Thyroid gland (tissue), 4 donors: ENCODE measurements at places on chromosomes 6 and 20. TPM values are rescaled to one million over a fixed set of nuclear protein-coding genes. Genes with fewer than 3 reads are reported as not detected.

DNA sequence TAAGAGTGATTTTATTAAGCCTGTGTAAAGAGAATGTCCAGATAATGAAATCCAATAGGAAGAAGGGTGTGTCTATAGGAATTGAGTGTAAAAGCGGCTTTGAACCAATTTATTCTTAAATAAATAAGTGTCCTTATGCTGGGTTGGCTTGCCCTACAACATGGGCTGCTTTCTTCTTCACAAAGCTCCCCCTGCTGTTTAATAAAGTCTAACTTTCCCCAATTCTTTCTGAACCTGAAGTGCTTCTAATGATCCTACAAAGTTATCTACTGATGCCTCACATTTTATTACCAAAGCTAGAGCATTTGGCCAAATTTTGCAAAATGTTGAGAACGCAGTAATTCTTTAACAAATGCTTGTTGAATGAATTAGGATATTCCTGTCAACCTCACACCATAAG lies 36.3 kb upstream of the SIRT5 start:
- DNase-seq, result no peak

- no peak for DNase-seq
These were observed 146.2 kb upstream of the SMLR1 start for GRCh38 chr6:130681028-130681427.

DNA sequence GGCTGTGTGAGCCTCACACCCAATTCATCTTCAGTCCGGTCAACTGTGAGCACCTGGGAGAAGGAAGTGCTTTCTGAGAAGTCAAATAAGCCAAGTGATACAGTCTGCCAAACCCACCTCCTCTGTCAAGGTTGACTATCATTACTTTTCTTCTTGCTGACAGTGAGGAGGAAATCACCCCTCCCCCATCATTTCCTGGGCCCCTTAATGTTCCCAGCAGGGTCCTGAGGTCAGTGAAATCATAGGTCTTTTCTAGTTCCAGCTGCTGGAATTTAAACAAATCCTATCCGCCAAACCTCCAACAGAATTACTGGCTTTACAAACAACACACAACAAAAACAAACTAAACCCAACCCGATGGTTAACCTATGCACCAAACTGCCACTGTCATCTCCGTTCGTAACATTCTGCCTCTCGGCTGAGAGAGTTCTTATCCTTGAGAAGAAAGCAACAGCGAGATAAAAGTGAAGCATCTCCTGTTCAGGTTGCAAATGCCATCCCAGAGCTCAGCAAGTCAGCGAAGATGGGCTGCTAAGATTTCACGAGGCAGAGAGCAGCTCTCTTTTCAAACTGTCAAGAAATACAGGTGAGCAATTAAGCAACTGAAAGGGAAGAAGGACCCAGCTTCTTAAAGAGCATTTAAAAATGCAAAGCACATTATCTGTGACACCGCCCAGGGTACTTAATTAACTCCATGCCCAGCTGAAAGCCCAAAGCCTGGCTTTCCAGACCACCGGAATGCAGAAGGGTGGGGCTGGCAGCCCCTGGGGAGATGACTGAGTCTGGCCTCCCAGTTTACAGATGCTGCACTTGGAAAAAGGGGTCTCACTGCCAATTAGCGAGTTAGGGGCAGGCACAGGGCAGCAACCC lies 24.7 kb downstream of the GFOD1 start:
- DNase-seq, result no peak

DNA sequence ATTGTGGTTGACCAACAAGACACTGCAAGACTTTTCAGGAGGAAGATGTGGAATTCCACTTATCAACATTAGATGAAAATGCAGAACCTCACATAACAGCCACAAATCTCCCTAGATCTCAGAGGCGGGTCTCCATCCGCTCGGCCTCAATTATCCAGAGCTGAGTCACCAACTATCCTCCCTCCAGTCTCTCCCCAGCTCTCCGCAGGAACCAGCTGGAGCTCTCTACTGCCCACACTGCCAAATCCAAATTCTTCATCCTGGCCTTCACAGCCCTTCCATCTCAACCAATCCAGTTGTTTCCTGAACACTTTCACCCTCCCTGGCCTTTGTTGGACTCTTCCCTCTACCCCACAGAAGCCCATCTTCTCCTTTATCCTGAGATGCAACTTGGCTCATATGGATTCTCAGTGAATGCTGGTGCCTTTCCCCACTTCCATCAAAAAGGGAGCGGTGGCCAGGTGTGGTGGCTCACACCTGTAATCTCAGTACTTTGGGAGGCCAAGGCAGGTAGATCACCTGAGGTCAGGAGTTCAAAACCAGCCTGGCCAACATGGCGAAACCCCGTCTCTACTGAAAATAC lies 3.5 kb upstream of the TGIF2 start:
- DNase-seq, result no peak

DNA sequence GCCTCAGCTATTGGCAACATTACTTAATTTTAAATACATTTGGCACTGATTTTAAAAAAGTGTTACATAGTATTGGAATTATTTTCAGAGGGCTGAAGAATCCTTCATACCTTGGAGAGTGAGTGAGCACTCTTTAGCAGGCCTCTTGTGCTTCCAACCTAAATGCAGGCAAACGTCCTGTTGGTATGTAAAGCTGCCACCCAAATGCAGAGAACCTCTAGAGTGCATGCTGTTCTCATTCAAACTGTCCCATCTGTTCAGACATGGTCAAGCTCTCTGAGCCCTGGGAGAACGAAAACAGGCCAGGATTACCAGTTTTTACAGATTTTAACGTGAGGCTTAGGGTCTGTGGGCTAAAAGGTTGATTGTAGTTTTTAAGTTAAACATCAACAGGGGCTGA lies 378.0 kb upstream of the FLRT3 start:
- no peak for DNase-seq

GRCh38 chr6:85641897-85642773 lies 551 bp downstream of the SYNCRIP start:
- DNase-seq, result peak; percentile 41

GRCh38 chr6:26202811-26203583 lies 115.8 kb downstream of the HFE start:
- DNase-seq, result no peak

- DNase-seq, result peak; percentile 99
These were observed 199.3 kb upstream of the SGK1 start for GRCh38 chr6:134517145-134517658.

DNA sequence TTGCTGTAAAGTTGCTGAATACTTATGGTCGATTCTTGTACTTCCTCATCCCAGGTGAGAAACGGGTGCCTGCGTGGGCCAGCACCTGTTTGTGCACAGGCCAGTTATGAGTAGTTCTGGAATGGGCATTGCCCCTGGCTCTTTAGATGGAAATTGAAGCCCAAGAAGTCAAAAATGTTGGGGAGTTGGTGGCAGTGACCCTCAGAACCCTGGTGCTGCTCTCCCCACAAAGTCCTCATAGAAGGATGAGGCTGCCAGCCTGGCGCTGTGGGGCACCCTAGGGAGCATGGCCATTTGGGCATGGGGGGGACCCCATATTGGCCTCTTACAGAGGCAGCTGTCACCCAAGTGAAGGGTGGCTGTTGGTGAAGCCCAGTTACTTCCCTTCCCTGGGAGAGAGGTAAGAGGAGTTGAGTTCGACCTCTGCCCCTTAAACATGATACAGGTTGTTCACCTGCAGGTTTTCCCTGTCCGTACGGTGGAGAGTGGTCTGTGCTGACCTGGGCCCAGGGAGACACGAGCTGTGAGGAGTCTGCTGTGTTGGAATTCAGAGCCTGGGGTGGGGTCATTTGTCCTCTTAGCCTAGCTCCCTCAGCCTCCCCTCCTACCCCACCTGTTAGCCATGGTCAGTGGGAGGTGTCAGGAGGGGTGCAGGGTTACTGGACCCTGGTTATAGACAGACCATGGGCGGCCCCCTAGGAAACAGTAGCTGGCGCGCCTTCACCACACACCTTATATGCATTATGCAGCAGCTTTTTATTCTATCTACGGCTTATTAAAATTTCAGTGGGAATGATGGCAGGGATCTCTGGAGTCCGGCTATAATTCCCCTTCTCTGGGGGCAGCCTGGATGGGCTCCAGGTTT lies 4.9 kb downstream of the HMGA1 start:
- DNase-seq, result no peak

GRCh38 chr20:50294164-50295088 lies 103.8 kb downstream of the CEBPB start:
- DNase-seq, result no peak

DNA sequence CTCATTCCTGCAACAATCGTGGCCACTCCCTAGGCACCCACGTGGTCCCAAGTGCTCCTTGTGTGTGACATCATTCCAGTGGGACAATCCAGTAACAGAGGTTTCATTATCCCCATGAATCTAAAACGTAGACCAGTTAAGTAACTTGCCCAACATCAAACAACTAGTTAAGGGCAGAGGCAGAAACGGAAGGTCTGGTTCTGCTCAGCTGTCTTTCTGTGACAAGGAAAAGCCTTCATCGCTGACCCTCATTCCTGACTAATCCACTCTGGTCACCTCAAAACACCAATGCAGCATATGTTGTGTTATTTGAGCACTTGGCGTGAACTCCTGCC lies 261.4 kb upstream of the JARID2 start:
- peak; percentile 45 for DNase-seq

- no peak for DNase-seq
These were observed 16.2 kb downstream of the OR2W1 start for GRCh38 chr6:29028821-29029220.

- DNase-seq, result no peak
These were observed 3.0 kb upstream of the SMIM8 start for GRCh38 chr6:87319271-87319987.

- peak; percentile 17 for DNase-seq
These were observed 514 bp downstream of the TCFL5 start for GRCh38 chr20:62860924-62861691.

- no peak for DNase-seq
These were observed 13.9 kb downstream of the JPH2 start for GRCh38 chr20:44173116-44173515.

DNA sequence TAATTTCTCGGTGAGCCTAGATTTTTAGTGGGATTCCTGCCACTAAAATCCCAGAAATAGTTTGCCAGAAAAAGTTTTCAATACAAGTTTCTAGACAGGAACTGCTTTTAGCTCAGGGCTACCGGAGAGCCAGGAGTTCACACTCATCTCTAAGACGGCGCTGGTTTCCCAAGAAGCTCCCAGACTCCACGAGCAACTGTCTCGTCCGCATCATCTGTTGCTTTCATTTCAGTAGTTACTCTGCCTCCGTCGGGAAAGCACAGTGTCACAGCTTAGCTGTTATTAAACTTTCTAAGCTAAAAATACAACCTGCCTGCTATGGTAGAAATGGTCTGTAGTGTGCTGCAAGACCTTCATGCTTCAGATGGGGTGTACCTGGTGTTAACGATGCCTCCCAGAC lies 197.3 kb upstream of the SNX9 start:
- no peak for DNase-seq

DNA sequence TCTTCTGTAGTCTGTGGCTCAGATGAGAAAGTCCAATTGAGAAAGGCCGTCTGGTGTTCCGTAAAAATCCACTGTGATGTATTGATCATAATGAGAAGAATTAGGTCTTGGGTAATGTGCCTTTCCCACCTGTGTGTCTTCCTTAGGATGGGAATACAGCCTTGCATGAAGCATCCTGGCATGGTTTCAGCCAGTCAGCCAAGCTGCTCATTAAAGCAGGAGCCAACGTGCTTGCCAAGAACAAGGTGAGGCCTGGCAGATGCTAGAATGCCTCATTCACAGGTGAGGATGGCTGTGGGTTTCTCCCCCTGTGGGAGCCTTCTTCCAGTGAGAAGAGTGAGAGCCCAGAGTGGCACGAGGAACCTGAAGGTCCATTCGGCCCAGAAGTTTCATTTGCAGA lies 32.7 kb downstream of the LYRM2 start:
- DNase-seq, result no peak

DNA sequence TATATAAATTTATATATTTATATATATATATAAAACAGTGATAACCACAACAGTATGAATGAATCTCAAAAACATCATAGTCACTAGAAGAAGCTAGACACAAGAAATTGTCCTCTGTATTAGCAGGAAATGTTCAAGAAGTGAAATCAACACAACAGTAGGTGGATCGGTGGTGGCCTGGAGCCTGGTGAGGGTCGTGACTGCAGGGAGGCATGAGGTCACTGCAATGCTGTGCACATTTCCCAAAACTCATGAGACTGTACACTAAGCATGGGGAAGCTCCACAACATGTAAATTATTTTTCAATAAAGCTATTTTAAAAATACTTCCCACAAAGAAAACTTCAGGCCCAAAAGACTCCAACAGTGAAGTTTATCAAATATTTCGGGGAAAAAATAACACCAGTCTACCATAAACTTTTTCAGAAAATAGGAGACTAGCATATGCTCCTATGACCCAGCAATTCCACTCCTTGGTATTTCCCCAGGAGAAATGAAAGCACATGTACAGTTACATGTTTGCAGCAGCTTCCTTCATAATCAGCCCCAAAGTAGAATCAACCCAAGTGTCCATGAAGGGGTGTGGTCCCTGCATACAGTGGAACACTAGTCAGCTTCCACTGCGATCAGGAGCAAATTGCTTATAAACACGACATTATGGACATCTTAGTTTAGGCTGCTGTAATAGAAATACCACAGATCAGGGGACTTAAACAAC lies 144.2 kb downstream of the TBXT start:
- DNase-seq, result no peak

GRCh38 chr6:98041921-98042320 lies 758.9 kb upstream of the MMS22L start:
- no peak for DNase-seq

DNA sequence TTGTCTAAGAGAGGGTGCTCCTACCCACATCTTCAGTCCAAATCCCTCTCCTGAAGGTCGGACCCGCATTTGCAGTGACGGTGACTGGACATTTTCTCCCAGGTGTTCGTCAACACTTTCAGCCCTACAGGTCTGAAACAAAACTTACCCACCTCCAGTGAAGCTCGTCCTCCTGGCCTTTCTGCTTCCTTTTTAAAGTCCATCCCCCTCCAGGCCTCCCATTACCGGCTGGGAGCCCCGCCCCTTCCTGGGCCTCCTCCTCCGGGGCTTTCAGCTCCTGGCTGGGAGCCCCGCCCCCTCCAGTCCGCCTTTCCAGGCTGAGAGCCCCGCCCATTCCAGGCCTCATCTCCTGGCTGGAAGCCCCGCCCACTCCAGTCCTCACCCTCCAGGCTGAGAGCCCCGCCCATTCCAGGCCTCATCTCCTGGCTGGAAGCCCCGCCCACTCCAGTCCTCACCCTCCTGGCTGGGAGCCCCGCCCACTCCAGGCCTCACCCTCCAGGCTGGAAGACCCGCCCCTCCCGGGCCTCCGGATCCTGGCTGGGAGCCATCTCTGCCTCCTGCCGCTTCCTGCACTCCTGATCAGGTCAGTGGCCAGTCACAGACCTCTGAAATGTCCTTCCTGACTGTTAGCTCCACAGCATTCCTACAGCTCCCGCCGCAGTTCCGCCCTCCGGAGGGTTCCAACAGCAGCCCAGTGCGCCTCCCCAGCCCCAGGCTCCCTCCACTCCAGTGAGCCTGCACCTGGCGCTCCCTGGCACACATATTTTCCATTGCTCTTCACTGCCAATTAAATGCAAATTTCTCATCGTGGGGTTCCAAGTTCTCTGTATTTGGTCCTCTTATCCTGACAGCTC lies 98.5 kb downstream of the LY86 start:
- DNase-seq, result peak; percentile 97

GRCh38 chr6:33430991-33431879 lies 11.4 kb downstream of the SYNGAP1 start:
- DNase-seq, result peak; percentile 37

ADGRB3 gene
- 0.45 TPM for total RNA-seq

C4B gene
- 233 TPM for total RNA-seq

RFX6 gene
- total RNA-seq, result not detected

NOX3 gene
- total RNA-seq, result not detected

PRL gene
- total RNA-seq, result not detected

OXT gene
- not detected for total RNA-seq

MUC21 gene
- total RNA-seq, result not detected

GPR31 gene
- total RNA-seq, result not detected

XPO5 gene
- total RNA-seq, result 34.0 TPM

SLC39A7 gene
- 173 TPM for total RNA-seq

OPRM1 gene
- not detected for total RNA-seq

ZKSCAN8 gene
- 44.2 TPM for total RNA-seq

PLCB1 gene
- 8.7 TPM for total RNA-seq

ZSCAN12 gene
- 10.7 TPM for total RNA-seq
